ENCODE measurements at places on chromosomes 3 and 15.

GRCh38 chr3:190825386-190826016 lies 37.0 kb downstream of the GMNC start:
- peak; percentile 85 for DNase-seq

- peak; percentile 95 for DNase-seq
Measured at GRCh38 chr15:60972301-60972700, 256.8 kb downstream of the RORA start.

GRCh38 chr3:112175037-112175436 lies 42.0 kb upstream of the GCSAM start:
- no peak for DNase-seq

DNA sequence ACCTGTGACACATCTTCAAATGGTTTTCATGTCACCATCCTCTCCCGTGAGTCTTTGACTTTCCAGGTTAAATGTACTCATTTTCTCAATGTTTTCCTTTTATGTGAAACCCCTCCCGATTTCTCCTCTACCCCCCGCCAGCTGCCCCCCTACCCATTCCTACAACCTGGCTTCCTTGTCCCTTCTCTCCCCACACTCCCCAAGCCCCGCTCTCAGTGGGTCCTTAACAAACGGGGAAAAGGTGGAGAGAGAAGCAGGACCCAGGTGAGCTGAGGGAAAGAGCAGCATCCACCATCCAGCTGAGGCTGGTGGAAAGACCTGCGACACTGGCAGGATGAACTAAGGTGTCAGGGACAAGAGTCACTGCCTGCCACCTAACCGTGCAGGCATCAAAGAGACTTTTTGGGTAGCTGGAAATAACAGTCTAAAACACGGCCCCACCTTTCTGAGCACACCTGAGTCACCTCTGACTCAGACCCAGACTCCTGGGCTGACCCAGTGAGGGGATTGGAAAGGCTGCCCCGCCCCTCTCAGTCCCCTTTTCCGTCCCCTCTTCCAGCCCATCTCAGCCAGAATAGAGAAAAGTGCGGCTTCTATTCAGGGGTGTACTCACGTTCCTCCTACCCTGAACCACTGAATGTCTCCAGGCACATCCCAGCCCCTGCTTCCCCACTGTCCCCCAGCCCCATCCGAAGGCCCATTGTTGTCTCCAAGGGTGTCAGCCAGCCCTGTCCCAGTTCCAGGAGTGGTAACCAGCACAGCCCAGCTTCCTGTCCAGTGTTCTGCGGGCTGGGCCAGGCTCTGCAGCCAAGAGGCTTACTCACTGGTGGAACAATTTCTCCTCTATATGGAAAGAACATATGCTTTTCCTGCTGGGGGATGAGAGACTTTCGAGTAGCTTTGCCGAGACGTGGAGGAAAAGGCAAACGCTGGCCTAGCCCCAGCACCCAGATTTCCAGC lies 20.4 kb downstream of the ISG20 start:
- DNase-seq: peak; percentile 69

GRCh38 chr15:96037584-96037983 lies 292.9 kb upstream of the NR2F2 start:
- DNase-seq: no peak

GRCh38 chr3:124137216-124137615 lies 145.3 kb upstream of the ROPN1 start:
- no peak for DNase-seq

- DNase-seq: peak; percentile 41
Measured at GRCh38 chr15:95405447-95405846, 925.1 kb upstream of the NR2F2 start.

GRCh38 chr3:133269393-133269792 lies 130.5 kb upstream of the BFSP2 start:
- DNase-seq: no peak

DNA sequence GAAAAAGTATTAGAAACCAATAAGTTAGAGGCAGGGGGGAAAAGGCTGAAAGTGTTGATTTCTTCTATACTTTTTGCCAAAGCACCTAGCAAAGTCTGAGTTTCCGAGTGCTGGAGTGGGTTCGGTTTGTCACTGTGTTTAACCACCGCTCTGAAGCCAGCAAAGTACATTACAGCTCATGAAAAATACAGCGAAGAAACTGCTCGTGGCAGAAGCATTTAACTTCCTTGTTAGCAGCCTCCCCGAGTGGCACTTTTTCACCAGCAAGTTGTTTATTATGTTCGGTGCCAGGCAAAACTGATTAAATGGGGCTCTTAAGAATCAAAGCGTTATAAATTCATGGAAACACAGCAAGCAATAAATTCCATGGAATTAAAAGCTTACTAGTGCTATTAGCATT lies 313.6 kb downstream of the FOXP1 start:
- DNase-seq: no peak

DNA sequence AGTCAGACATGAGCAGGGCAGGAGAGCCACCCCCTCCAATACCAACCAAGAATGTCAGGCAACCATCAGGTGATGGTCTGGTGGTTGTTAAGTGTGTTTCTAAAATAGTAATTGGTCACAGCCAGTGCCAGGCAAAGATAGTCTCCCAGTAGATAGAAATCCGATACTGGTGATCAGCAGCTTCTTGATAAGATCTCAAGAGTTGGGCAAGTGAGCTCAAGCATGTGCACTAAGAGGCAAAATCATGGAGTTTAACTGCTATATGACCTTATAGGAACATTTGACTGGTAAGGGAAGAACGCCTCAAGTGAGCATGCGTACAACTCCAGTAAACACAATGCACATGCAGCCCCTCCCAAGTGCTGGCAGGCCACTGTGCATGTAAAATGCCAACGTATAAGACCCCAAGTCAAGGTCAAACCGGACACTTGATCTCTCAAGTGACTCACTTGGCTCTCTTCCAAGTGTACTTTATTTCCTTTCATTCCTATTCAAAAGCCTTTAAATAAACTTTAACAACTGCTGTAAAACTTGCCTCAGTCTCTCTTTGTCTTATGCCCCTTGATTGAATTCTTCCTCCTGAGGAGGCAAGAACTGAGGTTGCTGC lies 36.0 kb upstream of the CBLB start:
- peak; percentile 50 for DNase-seq

DNA sequence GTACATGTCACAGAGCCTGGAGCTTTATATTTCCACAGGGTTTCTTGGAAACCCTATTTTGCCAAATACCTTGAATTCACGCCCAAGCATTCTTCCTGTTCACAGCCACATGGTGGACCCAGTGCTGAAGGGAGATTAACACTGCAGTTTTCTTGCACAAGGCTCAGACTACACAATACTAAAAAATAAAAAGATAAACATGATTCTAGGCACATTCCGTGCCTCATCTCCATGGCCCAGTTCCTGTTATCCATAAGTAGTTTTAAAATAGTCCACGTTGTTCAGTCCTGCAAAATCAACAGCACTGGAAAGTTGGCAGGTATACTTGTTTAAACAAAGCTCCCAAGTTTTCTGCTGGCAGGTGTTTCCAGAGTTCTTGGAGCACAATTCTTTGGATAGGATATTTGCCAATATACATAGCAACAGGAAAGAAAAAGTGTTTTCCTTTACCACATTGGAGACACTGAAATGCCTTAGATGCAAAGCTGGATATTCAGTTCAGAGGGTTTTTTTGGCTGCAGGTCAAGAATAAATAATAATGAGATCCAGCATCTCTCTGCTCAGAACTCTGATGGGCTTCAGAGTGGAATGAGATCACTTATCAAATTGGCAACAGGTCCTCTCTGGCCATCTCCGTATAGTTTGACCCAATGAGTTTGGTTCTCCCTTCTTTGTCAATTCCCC lies 88.1 kb upstream of the TGFBR2 start:
- peak; percentile 47 for DNase-seq

- no peak for DNase-seq
Measured at GRCh38 chr3:58192069-58192468, 18.7 kb downstream of the DNASE1L3 start.

GRCh38 chr3:187773233-187774184 lies 28.2 kb upstream of the BCL6 start:
- no peak for DNase-seq

GRCh38 chr15:62492900-62493299 lies 327.8 kb upstream of the C2CD4B start:
- no peak for DNase-seq

DNA sequence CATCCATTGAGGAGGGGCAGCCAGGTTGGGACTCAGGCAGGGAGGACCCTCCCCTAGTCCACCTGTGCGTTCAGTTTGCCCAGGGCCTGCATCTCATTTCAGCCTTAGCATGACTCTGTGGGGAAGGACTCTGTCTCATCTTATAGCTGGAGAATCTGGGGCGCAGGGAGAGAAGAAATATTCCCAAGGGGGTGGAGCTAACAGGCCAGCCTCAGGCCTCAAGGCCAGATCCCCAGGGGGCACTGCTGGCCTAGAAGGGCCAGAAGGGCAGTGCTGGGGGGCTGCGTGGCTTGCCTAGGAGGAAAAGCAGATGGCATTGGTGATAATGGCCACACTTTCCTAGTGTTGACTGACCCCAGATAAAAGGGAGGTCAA lies 10.9 kb downstream of the AMOTL2 start:
- DNase-seq: no peak

DNA sequence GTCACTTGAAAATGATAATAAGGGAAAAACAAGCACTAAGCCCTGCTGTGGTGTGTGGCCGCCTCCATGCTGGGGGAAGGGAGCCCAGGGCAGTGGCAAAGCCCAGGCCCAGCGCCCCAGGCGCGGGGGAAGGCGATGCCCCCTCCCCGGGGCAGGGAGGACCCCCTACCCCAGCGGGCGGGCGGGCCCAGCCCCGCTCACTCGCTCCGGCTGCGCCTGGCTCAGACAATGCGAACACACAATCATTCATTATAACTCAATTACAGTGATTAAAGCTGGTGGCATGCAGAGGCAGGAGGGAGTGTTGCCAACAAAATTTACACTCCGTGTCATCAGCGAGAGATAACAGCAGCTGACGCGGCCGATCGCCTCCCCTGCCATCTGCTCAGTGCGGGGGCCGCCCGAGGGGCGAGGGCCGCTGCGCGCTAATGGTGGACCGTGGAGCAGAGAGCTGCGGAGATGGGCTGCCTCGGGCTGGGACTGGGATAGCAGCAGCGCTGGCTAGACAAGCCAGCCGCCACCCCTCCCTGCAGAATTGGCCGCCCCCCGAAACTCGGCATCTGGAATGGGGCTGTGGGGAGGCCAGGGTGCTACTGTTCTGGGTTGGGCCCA lies 64.1 kb downstream of the TLE3 start:
- DNase-seq: peak; percentile 50

DNA sequence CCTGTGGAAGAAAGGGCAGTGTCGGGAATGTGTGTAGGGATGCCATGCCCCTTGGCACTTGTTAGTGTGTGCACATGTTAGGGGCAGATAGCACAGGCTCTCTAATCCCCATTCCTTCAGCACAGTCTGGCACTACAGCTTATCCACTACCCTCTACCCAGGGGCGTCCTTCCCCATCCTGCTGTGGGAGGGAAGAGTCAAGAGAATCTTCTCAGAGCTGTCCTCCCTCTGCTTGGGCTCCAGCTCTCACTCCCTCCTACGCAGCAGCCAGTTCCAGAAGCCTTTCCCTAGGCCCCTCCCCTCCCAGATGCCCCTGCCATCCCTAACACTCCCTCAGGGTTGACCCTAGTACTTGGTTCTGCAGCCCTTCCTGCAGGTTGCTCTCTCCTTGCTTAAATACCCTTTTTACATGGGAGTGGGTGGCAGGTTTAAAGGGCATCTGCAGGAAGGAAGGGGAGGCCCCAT lies 815 bp upstream of the GRM2 start:
- DNase-seq: no peak

DNA sequence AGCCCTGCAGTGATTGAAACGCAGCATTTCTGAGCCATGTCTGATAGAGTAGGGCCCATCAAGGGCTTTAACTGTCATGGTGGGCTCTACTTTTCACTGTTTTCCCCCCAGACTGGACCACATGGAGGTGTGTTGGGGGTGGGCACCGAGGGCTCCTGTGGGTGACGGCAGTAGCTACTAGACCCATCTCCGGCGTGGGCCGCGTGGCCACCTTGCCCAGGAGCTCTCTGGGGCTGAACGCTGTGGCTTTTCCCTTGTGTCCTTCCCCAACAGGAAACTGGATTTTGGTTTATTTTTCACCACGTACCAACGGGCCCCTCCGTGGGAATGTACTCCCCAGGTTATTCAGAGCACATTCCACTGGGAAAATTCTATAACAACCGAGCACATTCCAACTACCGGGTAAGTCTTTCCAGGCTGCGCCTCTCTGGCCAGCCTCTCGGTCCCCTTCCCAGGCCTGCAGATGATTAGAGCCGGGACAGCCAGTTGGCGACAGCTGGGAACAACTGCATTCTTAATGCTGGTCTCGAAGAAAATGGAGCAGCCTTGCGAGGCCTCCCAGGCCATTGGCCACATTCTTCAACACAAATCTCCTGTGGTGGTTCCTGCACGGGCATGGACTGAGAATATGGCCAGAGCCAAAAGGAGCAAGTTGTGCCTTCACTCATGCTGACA lies 67.7 kb downstream of the MESD start:
- DNase-seq: no peak

GRCh38 chr15:90074023-90074422 lies 28.2 kb downstream of the IDH2 start:
- no peak for DNase-seq
